Foreskin fibroblast (primary cell): ENCODE measurements at places on chromosomes 12 and 14.

- no peak for DNase-seq
These were observed 96.1 kb downstream of the PLXNC1 start for GRCh38 chr12:94244165-94245133.

DNA sequence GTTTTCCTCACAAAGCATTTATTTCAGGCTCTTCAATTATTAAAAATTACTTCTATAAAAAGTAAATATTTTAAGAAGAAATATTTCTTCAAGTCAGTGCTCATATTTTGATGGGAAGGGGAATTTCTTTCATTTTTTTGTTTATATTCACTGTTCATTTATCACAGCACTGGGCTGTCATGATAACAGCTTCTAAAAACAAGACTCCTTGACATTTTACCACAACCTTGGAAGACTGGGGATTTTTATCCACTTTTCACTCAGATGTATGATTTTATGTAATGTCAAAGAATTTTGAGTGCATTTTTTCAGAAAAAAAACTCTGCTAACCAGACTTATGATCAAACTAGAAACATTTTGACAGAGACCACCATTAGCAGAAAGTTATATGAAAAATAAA lies 149.7 kb downstream of the PHLDA1 start:
- DNase-seq, result no peak

DNA sequence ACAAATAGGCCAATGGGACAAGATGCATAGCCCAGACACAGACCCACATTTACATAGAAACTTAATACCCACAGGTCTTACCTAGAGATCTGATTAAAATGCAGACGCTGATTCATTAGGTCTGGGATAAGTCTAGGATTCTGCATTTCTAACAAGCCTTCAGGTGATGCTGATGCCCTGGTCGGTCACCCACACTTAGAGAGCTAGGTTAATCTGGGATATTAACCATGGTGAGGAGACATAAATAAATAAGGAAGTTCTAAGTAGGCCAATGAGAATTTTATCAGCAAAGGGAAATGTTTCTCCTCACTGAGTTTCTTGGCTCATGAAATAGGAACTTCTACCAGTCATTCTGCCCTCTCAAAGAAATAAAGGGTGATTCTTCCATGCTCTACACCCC lies 120.1 kb downstream of the BMP4 start:
- DNase-seq, result no peak

DNA sequence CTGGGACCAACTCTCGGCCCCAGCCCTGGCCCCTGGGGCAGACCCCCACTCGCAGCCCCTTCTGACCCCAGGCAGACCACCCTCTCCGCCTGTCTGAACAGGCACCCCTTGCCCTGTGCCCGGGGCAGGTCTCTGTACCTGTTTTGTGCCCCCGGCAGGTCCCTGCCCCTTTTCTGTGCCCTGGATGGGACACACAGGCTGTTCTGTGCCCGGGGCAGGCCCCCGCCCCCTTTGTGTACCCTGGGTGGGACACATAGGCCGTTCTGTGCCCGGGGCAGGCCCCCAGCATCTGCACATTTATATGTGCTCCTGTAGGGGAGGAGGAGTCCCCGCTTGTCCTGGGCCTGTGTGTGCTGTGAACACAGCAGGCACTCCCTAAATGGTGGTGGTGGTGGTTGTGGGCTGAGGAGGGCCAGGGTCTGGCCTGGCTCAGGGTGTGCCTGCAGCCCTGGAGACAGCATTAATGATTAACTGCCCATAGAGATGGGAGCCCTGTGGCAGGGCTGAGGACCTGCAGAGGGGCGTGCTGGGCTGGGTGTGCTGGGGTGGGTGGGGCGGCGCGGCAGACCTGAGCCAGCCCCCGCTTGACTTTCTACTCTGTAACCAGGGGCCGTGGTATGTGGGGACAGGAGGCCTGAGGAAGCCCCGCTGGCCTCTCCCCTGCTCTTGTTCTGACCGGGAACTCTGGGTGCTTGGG lies 3.7 kb downstream of the FBRSL1 start:
- DNase-seq, result no peak

DNA sequence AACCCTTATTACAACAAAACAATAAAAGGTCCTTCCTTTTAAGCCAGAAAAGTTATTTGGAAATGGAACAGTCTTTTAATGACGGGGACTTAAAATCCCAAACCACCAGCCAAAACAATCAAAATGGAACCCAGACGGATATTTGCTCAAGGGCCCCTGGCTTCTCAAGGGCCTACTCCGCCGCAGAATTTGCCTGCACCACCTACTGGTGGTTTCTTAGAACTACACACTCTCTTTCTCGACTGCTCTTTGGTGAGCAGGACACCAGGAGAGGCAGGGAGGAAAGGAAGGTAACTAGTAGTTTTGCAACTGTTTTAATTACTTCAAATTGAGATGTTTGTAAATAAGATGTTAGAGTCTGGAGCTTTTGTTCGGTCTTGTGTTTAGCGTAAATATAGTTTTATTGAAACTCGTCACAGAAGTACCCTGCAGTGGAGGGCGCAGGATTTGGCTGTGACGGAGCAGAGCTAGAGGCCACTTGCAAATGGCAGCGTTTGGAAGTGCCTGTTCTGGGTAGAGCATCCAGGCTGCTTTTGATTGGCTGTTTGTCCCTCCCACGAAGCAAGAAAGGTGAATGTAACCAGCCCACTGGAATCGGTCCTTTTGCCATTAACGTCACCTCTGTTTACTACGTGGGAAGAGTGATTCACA lies 238.5 kb downstream of the CACNA1C start:
- peak; percentile 41 for DNase-seq

DNA sequence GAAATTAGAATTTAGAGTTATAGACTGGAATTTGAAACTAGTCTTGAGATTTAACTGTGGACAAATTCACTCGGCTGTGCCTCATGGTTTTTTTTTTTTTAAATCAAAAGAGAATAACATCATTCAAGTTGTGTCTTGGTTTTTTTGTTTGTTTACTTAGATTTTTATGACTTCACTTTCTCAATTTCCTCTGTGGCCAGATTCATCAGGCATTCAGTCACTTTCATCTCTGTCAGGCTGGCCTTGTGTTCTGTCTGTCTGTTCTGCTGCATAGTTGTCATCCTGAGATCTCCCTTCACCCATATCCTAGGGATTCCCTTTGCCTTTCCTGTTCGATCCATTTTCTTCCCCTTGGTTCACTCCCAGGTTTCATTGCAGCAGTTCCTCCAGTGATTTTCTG lies 10.0 kb downstream of the MARK3 start:
- peak; percentile 48 for DNase-seq

DNA sequence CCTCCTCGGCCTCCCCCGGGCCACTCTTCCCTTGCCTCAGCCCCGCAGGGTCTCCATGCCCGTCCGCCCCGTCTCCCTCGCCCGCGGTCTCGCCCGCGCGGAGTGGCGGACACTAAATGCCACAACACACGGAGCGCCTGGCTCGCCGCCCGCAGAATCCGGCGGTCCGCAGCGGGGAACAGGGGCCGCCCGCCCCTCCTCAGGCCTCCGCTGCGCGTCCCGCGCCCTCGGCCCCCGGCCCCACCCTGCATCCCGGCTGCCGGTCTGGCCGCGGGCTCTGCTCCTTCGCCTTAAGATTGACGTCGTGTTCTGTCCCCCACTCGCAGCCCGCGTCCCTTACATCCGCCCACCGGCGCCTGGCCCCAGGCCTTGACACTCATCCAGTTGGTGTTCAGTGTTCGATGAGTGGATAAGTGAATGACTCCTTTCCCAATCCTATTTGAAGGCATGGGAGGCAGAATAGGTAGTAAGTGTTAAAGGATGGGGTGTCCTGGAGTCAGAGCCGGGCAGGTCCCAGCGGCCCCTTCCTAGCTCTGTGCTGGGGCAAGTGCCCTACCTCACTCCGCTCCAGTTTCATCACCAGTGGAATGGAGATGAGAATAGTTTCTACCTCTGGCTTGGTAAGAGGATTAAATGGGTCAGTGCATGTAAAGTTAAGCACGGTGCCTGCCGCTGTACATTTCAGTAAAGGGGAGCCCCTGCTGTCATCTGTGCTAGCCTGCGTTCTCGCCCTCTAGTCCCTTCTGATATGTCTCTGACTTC lies 622 bp downstream of the TECPR2 start:
- peak; percentile 50 for DNase-seq

DNA sequence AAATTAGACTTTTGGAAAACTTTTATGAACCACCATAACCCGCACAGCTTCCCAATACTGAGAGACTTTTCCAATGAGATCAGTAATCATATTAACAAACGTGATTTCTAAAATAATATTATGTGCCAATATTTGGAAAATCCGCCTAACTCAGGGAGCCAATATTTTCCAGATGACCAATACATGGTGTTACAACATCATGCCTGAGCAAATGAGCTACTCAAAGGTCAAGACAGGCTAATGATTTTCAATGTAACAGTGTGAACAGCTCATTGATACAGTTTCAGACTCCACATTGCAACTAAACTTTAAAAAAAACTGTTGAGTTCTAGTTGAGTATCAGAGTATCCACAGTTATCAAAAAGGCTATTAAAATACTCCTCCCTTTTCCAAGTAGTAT lies 46.8 kb downstream of the RNF34 start:
- DNase-seq, result peak; percentile 43

- peak; percentile 64 for DNase-seq
These were observed 113.5 kb upstream of the VASH1 start for GRCh38 chr14:76647697-76648298.

DNA sequence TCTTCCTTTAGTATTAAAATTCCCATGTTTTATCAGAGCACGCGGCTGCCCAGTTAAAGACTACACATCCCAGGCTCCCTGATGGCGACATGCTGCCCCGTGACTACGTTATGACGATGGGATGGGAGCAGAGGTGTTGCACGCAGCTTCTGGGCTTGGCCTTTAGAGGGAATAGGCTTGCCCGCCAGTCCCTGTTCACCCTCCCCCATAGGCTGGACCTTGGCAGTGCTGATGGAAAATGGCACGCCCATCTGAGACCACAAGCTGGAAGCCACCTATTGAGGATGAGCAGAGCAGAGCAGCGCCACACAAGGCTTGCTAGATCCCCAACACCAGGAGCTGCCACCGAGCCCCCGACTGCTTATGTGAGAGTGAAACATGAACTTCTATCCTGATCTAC lies 24.7 kb downstream of the TTC7B start:
- no peak for DNase-seq

DNA sequence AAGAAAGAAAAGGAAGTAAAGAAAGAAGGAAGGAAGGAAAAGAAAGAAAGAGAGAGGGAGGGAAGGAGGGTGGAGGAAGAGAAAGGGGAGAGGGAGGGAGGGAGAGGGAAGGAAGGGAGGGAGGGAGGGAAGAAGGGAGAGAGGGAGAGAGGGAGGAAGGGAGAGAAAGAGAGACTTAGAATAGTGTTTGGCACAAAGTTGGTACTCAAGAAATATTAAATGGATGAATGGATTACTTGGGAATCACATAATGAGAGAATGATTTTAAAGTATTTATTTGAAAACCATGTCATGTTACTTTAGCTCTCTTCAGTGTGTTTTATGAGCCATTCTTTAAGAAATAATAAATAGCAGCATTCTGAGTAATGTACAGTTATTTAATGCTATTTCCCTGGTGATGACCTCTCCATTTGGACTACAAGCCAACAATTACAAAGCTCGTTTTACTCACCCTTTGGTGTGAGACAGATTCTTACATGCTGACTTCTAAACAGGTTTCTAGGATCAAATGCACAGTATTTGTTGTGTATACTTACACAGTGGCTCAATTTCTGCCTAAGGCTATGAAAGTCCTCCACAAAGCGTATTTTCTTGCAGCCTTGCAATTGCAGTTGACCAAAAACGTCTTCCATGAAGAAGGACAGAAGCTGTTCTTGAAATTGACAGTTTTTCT lies 861 bp downstream of the IL26 start:
- peak; percentile 29 for DNase-seq

DNA sequence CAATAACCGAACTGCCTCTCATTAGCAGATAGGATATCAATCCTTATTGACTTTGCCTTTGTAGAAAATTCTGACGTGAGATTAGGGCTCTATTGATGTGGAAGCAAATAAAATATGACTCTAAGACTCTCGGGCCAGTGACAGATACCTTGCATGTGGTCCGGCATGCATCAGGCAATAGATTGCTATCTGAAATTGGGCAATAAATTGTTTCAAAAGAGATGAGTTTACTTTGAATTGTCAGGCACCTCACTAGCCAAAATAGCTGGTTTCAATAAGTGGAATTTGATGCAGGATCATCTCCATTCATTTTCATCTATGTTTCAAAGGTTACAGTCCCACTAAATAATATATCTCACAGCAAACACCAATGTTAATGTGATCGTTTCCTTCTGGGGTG lies 186.3 kb upstream of the PLEKHA5 start:
- no peak for DNase-seq

DNA sequence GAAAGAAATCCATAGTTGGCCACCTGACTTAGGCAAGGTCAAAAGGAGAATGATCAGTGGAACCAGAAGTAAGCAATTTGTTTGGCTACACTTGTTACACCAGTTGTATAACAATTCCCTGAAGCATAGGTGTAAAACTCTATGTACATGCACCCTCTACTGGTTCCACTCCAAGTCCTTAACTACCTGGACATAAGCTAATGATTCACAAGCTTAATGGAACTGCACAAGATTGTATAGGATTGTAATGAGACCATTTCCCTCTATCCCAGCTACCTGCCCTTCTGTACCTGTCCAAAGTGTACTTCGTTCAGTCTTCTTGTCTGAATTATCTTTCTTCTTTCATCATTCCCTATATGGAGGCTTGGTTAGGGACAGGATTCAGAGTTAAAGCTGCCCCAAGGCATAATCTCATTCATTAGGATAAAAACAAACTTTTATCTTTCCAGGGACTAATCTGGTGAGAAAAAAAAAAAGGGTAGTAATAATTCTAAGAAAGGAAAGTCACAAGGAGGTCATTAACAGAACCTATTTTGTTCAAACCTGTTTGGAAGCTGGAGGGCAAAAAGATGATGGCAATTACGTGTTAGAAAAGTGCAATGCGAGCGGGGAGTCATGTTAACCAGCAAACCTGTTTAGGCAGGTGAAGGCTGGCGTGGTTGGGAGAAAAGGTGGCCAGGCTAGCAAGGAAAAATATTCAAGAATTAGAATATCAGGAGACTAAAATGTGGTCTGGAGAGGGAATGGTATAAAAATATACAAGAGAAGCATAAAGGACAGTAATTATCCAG lies 2.8 kb upstream of the TMEM52B start:
- no peak for DNase-seq

DNA sequence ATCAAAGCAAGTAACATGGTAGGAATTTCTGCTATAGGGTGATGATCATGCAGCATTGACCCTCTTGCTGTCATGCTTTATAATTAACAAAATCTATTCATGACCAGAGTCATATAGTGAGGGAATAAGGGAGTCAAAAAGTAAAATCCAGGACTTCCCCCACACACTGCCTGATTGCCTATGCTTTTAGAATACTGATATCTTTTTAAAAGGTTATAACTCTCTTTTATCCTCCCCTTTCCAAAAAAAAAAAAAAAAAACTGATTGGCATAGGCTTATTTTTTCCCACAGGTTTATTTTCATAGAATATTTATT lies 51.4 kb downstream of the ZFP36L1 start:
- no peak for DNase-seq
